ENCODE measurements at places on chromosomes 2 and 18. TPM values are rescaled to one million over a fixed set of nuclear protein-coding genes. Genes with fewer than 3 reads are reported as not detected.

- peak overlapping the region; percentile 47 for H3K27ac ChIP-seq
- peaks cover 85% of the 10 kb centered on the region for H3K4me1 ChIP-seq
- H3K27me3 ChIP-seq = no peaks in the 10 kb centered on the region
- H3K36me3 ChIP-seq = peaks cover 8% of the 10 kb centered on the region
- H3K4me3 ChIP-seq = no peak overlapping the region
- DNase-seq = no peak
Measured at GRCh38 chr2:54566896-54567295, 110.8 kb downstream of the SPTBN1 start.

- peak overlapping the region; percentile 61 for H3K4me3 ChIP-seq
- no peaks in the 10 kb centered on the region for H3K27me3 ChIP-seq
- peak; percentile 56 for DNase-seq
- H3K4me1 ChIP-seq = peaks cover 71% of the 10 kb centered on the region
Measured at GRCh38 chr2:74205596-74205995, 7.2 kb downstream of the MTHFD2 start.

Gene ALLC
- total RNA-seq = not detected

- no peak overlapping the region for H3K4me3 ChIP-seq
- H3K27ac ChIP-seq = no peak overlapping the region
Measured at GRCh38 chr2:98242003-98242402, 104.3 kb upstream of the CNGA3 start.

Gene ITPRIPL1
- total RNA-seq = 24.8 TPM

- H3K27me3 ChIP-seq = peaks cover 9% of the 10 kb centered on the region
- DNase-seq = no peak
- H3K4me1 ChIP-seq = no peaks in the 10 kb centered on the region
- no peaks in the 10 kb centered on the region for H3K36me3 ChIP-seq
- H3K27ac ChIP-seq = no peak overlapping the region
- H3K4me3 ChIP-seq = no peak overlapping the region
Measured at GRCh38 chr18:32368991-32369390, 101.7 kb downstream of the GAREM1 start.

Gene BOLL
- total RNA-seq = not detected

- no peak overlapping the region for H3K27ac ChIP-seq
- no peaks in the 10 kb centered on the region for H3K27me3 ChIP-seq
- H3K36me3 ChIP-seq = no peaks in the 10 kb centered on the region
- H3K4me1 ChIP-seq = no peaks in the 10 kb centered on the region
Measured at GRCh38 chr2:225764346-225764745, 364.8 kb downstream of the NYAP2 start.

- no peak for DNase-seq
- peak overlapping the region; percentile 4 for H3K27ac ChIP-seq
- H3K4me3 ChIP-seq = no peak overlapping the region
- H3K4me1 ChIP-seq = peaks cover 38% of the 10 kb centered on the region
- H3K27me3 ChIP-seq = no peaks in the 10 kb centered on the region
Measured at GRCh38 chr2:54613386-54613785, 110.1 kb upstream of the EML6 start.

Gene CIB4
- not detected for total RNA-seq

GRCh38 chr2:240435457-240435947 is at the start of gene GPC1:
Gene GPC1, plus strand, starts transcription at chr2:240435663. Its CDS starts 256 bp downstream, at chr2:240435919.
- peaks cover 15% of the 10 kb centered on the region for H3K27me3 ChIP-seq
- H3K4me3 ChIP-seq = peak within 1 kb of the TSS; percentile 68
- H3K4me1 ChIP-seq = peaks cover 12% of the 10 kb centered on the region
- DNase-seq = peak; percentile 74
- peak within 1 kb of the TSS; percentile 26 for H3K27ac ChIP-seq

DNA sequence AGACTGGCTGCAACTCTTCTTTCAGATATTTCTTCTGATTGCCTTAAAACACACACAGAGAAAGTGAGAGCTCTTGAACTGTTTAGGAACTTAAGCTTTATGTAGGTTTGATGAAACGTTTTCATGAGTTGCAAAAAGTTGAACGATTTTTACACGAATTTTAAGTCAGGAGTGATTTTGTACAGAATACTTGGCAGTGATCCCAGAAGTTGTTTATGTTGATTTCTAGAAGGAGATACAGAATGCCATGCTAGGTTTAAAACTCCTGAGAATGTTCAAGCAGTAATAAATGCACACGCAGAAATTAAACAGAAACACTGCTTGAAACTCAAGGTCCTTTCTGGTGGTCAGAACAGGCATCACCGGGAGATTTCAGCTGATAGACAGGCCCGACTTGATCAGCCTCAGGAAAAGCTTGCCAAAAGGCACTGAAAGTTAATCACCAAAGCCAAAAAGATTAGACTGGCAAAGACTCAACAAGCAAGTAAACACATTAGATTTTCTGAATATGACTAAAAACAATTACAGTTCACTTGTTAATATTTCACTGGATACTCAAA is 123.1 kb downstream of the SOCS6 start:
- no peak overlapping the region for H3K4me3 ChIP-seq
- no peaks in the 10 kb centered on the region for H3K4me1 ChIP-seq
- H3K36me3 ChIP-seq = no peaks in the 10 kb centered on the region
- DNase-seq = no peak

DNA sequence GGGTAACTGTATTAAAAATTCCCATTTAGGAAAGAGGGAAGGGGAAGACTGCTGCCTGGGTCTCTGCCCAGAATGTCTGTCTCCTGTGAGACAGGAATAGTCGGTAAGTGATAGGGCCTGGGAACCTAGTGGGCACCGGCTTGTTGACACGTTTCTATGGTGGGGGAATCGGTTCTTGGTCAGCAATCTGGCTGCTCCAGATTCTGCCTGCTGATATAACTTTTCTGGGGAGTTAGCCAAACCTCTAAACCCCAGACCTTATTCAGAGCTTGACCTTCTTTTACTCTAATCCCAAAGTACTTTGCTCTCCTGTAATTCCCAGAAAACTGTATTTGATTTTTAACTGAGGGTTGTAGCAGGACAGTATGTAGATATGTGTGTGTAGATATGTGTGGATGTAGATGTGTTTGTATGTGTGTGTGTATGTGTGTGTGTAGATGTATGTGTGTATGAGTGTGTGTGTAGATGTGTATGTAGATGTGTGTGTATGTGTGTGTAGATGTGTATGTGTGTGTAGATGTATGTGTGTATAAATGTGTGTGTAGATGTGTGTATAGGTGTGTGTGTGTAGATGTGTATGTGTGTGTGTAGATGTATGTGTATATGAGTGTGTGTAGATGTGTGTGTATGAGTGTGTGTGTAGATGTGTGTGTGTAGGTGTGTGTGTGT is 61.8 kb upstream of the TXNDC2 start:
- H3K27me3 ChIP-seq = peaks cover 5% of the 10 kb centered on the region
- H3K27ac ChIP-seq = no peak overlapping the region
- no peak for DNase-seq
- no peak overlapping the region for H3K4me3 ChIP-seq
- H3K36me3 ChIP-seq = no peaks in the 10 kb centered on the region
- no peaks in the 10 kb centered on the region for H3K4me1 ChIP-seq

DNA sequence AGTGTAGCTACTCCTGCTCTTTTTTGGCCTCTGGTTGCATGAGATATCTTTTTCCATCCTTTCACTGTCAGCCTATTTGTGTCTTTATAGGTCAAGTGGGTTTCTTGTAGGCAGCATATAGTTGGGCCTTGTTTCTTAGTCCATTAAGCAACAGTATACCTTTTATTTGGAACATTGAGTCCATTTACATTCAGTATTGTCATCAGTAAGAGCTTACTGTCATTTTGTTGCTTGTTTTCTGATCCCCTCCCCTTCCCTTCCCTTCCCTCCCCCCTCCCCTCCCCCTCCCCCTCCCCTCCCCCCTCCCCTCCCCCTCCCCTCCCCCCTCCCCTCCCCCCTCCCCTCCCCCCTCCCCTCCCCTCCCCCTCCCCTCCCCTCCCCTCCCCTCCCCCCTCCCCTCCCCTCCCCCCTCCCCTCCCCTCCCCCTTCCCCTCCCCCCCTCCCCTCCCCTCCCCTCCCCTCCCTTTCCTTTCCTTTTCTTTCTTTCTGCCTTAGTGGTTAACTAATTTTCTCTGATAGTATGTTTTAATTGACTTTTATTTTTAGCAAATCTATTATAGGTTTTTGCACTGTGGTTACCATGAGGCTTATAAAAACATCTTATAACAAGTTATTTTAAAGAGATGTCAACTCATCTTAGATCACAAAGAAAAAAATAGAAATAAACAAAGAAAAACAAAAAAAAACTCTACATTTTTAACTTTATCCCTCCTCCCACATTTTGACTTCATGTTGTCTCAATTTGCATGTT is 13.2 kb upstream of the DCDC2C start:
- H3K4me1 ChIP-seq = no peaks in the 10 kb centered on the region
- DNase-seq = no peak
- H3K27ac ChIP-seq = no peak overlapping the region
- peaks cover 21% of the 10 kb centered on the region for H3K27me3 ChIP-seq
- no peaks in the 10 kb centered on the region for H3K36me3 ChIP-seq

DNA sequence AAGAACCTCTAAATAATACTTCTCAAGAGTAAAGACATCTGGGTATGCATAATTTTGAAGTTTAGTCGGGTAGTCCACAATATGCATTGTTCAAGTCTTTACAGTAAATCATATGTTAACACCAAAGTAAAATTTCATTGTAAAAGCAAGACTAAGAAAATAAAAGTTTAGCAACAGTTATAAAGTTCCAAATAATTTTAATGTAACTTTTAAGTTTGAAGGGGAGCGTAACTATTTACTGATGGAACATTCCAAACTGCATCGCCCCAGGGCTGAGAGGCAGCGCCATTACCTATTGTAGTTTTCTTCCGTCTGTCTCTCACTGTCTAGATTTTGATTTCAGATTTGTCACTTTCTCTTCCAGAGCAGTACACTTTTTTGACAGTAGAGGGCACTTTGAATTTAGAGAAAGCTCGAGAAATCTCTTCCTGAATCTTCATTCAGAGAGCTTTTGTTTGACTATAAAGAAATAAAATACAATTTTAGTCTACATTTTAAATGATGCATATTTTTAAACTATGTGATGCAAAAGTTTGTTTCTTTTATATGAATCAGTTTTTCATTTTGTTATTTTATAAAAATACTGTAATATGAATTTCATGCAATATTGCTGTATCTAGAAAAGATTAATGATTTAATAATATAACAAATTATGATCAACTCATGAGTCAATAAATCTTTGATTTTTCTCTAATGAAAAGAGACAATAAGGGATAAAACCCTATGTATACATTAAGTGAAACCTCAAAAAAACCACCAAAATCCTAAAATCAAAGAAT is 389.8 kb downstream of the FIGN start:
- peaks cover 3% of the 10 kb centered on the region for H3K27me3 ChIP-seq
- DNase-seq = no peak
- no peak overlapping the region for H3K27ac ChIP-seq

DNA sequence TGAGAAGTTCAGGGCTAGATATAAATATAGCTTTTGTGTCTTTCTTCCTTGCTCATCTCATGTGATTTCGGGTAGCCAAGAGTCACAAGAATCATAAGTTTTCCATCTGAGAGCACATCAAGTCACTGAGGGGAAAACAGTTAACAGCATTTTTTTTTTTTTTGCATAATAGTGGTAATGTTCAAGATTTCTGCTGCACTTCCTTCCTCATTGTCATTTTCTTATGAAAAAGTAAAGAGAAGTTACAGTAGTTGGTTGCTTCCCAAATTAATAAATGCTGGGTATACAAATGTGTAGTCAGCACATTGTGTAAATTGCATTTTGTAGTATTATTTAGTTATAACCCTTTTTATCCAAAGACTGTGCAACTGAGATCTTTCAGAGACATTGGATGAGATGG is 93.6 kb downstream of the ZEB2 start:
- no peak overlapping the region for H3K4me3 ChIP-seq
- DNase-seq = no peak
- H3K27ac ChIP-seq = no peak overlapping the region
- peaks cover 7% of the 10 kb centered on the region for H3K36me3 ChIP-seq
- H3K27me3 ChIP-seq = peaks cover 2% of the 10 kb centered on the region

GRCh38 chr2:33893824-33894223 is 294.7 kb upstream of the FAM98A start:
- no peaks in the 10 kb centered on the region for H3K27me3 ChIP-seq
- H3K36me3 ChIP-seq = no peaks in the 10 kb centered on the region
- no peak overlapping the region for H3K27ac ChIP-seq
- no peaks in the 10 kb centered on the region for H3K4me1 ChIP-seq

DNA sequence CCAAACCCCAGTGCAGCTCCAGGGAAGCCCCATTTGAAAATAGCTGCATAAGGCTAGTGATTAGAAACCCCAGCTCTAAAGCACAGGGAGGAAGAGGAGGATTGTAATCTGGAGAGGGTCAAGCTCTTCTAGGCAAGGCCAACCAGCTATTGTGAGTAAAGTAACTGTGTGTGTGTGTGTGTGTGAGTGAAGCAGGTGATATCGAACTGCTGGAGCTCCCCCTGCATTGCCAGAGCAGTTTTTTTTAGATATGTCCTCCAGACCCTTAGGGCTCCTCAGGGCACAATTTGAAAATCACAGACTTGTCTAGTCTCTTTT is 177.4 kb upstream of the NABP1 start:
- H3K27ac ChIP-seq = no peak overlapping the region
- no peaks in the 10 kb centered on the region for H3K4me1 ChIP-seq
- H3K27me3 ChIP-seq = peaks cover 6% of the 10 kb centered on the region
- no peak overlapping the region for H3K4me3 ChIP-seq
- no peaks in the 10 kb centered on the region for H3K36me3 ChIP-seq

DNA sequence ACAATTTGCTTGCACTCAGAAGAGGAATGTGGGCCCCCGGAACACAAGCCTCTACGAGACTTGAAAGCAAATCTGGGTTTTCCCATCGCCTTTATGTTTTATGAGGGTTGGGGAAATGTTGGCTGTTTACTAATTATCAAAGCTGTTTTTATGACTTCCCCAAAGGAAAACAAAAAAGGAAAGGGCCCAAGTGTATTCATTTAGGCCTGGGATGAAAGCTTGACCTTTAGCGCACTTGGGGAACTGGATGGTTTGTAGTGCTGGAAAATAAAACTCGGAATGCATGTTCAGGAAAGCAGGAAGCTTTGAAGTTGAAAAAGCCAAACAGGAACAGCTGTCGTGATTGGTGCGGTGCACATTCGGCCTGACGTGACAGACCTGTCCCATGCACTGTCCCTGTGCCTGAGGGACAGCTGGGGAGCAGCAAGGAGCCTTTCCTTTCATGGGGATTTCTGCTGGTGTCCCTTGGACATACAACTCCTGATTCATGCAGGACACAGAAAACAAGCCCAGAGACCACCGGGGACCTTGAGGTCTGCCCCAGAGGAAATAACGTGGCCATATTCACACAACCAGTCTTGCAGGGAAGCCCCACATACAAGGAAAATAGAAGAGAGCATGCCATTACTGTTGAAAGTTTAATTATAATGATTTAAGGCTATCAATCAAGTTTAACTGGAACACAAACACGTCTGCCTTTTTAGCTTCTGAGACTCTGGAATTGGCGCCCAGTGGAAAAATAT is 169.7 kb upstream of the APCDD1 start:
- no peaks in the 10 kb centered on the region for H3K27me3 ChIP-seq
- H3K4me3 ChIP-seq = no peak overlapping the region
- DNase-seq = no peak
- no peaks in the 10 kb centered on the region for H3K36me3 ChIP-seq
- H3K4me1 ChIP-seq = peaks cover 3% of the 10 kb centered on the region

Gene HJURP
- total RNA-seq = 94.6 TPM

DNA sequence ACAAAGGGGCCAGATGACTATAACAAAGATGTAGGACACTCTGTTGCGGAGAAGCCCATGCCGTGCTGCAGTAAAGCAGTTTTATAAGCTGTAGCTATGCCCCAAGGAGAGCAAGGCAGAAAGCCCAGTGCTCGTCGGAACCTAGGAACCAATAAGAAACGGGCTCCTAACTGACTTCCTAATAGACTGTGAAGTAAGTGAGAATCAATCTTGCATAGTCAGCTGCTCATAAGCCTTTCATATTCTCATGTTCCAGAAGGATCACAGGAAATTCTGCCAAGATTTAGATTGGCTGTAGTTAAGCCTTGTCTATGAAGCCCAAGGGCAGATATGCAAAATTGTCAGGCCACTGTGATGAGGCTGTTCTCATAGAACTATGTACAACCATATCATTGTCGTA is 98.4 kb downstream of the RTTN start:
- peaks cover 50% of the 10 kb centered on the region for H3K36me3 ChIP-seq
- no peak for DNase-seq
- no peaks in the 10 kb centered on the region for H3K27me3 ChIP-seq

Measured in activated CD4-positive, alpha-beta T cell treated with anti-CD3 and anti-CD28 coated beads for 36 hours (primary cell).